ENCODE measurements at places on chromosomes 3 and 15.

DNA sequence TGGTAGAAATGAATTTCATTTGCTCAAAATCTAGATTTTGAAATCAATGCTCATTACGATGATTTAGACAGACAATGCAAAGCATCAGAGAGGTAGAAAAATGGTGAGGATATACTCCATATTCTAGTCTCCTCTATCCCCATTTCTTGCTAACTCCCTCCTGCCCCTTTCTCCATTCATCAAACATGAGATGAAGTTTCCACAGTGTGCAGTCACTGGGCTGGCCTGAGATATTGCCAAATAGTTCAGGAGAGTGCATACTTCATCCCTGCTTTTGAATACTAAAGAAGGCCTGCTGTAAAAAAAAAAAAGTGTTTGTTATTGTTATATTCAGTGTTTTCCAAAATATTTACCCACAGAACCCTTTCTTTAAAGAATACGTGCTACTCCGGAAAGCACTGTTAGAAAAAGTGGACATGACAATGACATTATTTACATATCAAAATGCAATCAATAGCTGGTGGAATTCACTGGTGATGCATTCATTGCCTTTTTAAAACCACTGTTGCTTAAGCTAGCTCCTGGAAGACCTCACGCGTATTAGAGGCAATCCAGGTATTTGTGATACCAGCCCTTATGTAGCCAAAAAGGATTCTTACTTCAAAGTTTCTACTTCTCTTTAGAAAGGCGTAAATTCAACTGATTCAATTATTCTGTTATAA, 247.6 kb upstream of the SOX2 start:
- no peak for DNase-seq

- DNase-seq, result peak; percentile 17
Observed at GRCh38 chr15:71443538-71443937, 328.3 kb downstream of the THSD4 start.

DNA sequence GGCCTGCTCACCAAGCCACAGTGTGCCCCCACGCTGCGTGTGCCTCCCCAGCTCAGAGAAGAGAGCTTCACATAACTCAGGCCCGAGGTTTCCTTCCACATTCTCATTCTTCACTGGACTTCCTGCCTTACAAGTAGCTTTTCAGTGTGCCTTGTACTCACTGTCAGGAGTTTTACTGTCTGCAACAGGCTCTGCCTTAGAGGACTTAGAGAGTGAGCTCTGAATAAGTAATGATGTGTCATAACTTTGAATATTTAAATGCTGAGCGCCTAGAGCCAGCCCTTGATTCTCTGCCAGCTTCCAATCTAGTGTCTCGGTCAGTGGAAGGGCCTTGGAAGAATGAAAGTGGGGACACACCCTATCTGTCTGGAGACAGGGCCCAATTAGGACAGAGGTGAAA, 41.8 kb downstream of the ITGB5 start:
- no peak for DNase-seq

DNA sequence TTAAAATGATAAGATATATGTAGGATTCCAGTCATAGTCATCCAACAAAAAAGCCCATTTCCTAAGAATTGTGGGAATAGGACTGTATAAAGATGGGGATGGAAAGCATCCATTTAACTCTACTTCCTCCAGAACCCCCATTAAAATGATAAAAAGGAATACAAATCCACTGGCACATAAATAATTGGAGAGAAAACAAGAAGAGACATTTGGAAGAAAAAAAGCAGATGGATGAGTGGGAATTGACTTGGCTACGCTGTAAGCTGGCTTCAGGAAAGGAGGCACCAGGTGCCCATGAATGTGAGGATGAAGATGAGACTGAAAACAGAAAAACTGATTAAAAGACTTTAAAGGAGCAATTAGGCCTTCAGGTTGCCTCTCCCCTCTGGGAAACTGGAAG, 91.8 kb downstream of the ST8SIA2 start:
- no peak for DNase-seq

DNA sequence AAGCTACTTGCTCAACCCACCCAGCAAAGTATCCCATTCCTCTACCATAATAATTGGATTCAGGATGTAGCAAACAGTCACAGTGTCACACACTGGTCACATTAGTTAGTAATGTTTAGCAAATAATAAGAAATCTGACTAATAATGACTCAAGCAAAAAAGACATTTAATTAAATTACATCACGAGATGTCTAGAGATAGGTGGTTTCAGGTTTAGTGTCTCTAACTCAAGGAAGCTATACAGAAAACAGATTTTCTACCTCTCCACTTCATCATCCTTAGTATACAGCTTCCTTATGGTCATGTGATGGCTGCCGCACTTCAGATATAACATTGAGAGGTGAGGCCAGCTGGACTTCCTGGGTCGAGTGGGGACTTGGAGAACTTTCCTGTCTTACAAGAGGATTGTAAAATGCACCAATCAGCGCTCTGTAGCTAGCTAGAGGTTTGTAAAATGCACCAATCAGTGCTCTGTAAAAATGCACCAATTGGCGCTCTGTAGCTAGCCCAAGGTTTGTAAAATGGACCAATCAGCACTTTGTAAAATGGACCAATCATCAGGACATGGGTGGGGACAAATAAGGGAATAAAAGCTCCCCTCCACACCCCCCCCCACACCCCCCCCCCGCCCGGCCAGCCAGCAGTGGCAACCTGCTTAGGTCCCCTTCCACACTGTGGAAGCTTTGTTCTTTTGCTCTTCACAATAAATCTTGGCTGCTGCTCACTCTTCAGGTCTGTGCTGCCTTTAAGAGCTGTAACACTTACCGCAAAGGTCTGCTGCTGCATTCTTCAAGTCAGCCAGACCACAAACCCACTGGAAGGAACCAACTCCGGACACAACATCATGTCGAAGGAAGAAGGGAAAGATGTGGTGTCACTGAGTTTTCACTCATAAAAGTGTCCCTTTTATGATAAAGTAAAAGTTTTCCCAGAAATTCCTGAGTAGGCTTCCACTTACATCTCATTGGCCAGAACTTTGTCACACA, 24.9 kb upstream of the ARPIN start:
- DNase-seq, result no peak

GRCh38 chr3:195411836-195412235, 31.0 kb downstream of the ACAP2 start:
- DNase-seq, result no peak

GRCh38 chr15:84143753-84144314, 91.7 kb upstream of the GOLGA6L4 start:
- DNase-seq, result no peak

- peak; percentile 65 for DNase-seq
Observed at GRCh38 chr3:188947401-188948280, 224.1 kb upstream of the TPRG1 start.

GRCh38 chr3:52379610-52380009, 63.5 kb downstream of the DNAH1 start:
- DNase-seq, result no peak

DNA sequence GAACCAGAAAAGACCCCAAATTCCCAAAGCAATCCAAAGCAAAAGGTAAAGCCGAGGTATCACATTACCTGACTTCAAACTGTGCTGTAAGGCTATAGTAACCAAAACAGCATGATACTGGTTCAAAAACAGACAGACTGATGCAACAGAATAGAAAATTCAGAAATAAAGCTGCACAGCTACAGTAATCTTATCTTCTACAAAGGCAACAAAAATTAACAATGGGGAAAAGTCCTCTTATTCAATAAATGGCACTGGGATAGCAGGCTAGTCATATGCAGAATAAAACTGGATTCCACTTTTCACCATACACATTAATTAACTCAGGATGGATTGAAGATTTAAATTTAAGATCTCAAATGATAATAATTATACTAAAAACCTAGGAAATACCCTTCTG, 392.6 kb upstream of the CBLB start:
- no peak for DNase-seq

GRCh38 chr3:69142090-69142489, 19.7 kb upstream of the LMOD3 start:
- no peak for DNase-seq

DNA sequence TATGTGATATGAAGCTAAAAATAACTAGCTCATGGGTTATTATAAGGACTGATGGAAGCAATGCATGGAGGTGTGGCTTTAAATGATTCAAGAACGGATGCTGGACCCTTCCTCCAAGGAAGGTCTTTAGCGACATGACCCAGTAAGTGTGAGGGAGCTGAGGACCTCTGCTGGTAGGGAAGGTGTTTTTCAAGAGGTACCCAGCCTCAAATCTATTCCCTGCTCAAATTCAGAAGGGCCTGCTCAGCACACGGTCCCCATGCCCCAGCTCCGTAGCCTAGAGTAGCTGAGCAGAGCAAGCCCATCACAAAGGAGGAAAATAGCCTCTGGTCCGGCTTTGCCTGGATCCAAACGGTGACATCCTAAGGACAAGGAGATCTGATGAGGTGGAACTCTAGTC, 266.2 kb upstream of the IGF1R start:
- DNase-seq, result no peak

DNA sequence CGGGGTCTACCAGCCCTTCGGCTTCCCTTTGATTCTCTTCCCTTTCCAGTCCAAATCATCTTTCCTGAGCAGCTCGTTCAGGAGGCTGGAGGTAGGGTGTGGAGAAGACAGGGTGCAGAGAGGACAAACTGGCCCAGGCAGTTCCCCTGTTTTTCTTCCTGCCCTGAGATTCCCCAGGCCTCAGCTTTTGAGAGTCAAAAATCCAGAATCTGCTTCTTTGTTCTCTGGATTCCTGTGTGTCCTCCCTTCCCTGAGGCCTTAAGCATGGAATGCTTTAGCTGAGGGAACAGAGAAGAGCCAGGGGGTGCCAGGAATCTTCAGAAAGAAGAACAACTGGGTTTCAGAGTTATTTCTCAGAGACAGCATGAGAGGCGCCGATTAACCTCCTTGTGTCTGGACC, 26.7 kb upstream of the LRTM1 start:
- no peak for DNase-seq

- DNase-seq, result no peak
Observed at GRCh38 chr3:125069452-125069851, 13.7 kb upstream of the HEG1 start.

- DNase-seq, result no peak
Observed at GRCh38 chr3:59813148-59813538, 763.3 kb upstream of the CFAP20DC start.

DNA sequence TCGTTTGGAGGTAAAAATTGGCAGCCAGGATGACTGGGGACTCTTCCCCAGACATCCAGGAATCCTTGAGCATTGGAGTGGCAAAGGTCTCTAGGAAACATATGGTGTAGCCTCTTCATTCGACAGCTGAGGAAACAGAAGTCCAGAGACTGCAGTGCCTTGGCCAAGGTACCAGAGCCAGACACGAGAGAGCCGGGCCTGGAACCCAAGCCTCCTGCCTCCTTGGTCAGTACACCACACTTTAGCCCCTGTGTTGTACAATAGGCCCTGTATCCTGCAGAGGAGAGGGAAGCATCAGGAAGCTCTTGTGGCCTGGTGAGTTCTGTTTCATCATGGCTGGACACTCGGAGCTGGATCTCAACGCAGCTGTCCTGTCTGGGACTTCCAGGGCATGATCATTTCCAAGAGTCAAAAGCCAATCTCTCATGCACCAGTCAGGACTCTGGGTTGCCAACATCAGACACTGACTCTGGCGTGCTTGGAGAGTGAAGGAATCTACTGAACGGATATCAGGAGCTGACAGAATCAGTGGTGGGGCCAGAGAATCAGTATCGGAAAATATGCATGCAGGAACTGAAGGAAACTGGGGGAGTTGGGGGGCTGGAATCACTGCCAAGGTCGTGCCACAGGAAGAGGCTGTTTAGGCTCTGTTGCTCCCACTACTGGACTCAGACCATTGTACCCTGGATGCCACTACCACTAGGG, 6.4 kb upstream of the MINAR1 start:
- no peak for DNase-seq

DNA sequence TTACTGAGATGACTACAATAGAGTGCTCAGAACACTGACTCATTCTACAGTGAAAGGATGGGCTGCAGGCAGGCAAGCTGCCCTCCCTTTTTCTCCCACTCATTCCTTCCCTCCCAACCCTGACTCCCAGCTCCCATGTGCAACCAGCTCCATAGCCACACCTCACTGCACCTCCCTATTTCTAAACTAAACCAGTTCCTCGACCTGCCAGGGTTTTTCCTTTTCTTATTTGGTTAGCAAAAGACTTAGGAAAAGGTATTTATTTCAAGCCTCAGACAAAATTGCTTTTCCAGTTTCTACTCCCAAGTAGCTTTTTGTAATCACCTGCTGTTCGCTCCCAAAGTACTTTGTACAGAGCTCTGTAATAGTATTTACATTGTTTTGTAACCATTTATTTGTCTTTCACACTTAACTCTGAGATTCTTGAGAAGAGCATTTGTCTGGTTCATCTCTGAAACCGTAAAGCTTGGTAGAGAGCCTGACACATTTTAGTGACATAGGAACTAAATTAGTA, 2.2 kb downstream of the AADAC start:
- no peak for DNase-seq

DNA sequence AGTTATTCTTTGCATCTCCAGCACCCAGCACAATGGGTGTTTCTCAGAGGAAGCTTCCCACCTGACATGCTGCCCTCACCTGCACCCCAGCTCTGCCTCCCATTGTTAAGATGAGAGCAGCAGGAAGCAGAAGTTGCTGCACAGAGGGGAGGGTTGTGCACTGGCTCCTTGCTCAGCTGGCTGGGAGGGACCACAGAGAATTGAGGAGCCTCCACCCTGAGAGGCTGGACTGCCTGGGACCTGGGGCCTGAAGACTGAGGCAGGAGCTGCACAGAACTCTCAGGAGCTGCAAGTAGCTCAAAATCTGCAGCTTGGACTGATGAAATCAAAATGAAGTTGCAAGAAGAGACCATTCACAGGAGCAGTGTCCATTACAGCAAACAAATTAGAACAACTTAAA, 222.3 kb upstream of the LINGO1 start:
- no peak for DNase-seq

All from substantia nigra (tissue), 51 donors.